Jurkat, Clone E6-1 (cell line): ENCODE measurements at places on chromosomes 2 and 18.

DNA sequence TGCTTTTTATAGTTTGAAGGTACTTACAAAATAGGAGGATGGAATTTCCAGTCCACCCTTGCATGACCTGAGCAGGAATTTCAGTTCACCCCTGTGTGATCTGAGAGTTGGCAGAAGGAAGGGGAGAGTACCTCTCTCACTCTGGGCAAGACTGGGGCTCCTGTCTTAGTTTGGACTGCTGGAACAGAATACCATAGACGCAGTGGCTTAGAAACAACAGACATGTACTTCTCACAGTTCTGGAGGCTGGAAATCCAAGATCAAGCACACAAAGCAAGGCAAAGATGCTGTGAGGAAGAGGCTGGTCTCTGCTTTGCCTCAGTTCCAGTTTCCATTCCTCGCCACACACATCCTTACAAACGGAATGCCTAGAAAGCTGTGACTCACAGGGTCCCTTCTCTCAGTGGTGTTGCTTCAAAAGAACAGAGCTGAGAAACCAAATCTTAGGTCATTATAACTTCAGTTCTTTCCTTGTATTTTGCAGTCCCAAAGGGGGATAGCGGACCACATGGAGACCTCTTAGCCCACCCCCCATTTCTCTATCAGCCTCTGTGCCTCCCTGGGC is 108.8 kb upstream of the HAAO start:
- DNase-seq: no peak

DNA sequence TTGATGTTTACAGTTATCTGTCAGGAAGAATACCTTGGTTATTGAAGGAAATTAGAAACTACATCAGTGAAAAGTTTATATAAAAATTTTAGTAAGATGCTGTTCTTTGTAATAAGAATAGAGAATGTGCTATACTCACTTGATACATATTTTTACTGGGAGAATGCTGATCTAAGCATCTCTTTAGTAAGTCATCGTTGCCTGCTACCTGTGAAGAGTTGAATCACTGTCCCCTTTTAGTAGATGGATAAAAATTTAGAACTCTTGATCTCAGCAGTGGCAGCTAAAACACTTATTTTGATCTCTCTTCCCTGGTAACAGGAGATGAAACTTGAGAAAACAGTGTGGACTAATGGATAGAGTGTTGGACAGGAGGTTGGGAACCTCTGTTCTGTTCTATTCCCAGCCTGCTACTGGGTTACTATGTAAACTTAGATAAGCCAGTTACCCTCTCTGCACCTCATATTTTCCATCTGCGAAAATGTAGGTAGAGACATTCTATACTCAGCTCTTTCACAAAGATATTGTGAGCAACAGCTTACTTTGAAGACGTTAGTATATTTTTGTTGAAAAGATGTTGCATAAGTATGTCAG is 100.3 kb downstream of the FEZ2 start:
- no peak for DNase-seq

DNA sequence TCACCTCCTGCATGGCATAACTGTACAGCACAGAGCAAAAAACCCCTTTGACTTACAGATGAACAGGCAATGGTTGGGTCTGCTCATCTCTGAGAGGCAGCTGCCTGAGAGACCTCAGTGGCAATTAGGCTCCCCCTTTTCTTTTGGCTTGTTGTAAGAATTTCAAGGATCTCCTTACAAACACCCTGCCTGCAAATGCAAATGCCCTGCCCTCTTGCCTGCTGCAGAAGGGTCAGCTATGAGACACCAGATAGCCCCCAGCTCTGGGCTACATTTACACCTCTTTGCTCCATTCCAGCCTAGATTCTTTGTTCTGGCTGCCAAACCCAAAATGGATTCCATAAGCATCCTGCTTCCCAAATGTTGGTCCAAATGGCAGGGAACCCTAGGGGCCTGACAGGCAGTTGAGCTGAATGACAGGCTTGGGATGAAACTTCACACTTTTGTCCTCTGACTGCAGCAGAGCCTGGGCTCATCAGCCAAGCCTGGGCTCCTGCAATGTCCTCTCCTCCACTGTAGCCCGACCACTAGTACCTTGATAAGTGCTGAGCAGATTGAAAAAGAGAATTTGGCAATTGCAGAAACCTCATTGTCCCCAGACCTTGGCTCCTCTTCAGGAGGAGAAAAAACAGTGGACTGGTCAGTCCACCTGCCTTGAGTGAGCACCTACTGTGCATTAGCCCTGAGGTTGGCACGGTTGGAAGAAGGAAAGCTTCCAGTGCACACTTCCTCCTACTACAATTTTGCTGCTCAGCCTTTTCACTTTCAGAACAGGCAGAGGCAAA is 678.3 kb downstream of the BCL11A start:
- DNase-seq: no peak

DNA sequence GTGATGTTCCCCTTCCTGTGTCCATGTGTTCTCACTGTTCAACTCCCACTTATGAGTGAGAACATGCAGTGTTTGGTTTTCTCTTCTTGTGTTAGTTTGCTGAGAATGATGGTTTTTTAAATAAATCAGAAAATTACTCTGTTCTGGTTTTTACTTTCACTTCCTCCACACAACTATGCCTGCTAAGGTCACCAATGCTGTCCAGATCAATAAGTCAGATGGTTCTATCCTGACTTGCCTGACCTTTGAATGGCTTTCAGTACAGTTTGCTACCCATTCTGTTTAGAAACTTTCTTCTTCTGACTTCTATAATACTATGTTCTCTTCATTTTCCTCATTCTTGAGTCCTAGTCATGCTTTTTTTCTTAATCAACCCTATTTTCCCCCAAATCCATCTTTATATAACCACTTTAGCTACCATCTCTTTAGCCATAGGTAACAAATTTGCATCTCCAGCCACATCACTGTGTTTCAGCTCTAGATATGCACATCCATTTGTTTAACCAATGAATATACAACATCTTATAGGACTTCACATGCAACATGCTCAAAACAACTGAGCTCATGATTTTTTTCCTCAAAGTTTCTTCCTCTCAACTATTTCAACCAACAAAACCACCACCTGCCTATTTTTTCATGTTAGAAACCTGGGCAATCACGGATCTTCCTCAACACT is 58.8 kb upstream of the SLC38A11 start:
- DNase-seq: no peak

DNA sequence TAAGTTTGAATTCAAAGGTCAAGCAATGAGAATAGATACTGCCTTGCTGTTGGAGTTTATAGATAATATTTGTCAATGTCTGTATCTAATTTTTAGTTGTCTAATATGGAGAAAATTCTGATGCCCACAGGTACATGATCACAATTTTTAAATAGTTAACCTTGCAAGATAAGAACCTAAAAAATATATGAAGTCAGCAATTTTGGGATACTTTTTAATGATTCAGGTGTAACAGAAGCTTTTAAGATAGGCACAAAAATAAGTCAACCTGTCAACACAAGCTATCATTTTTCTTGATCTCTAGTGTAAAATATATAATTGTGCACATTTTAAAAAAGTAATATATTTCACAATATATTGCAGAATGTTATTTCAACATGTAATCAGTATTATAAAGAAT is 92.5 kb upstream of the IL1R2 start:
- DNase-seq: no peak

- DNase-seq: no peak
Observed at GRCh38 chr2:80149991-80150390, 154.6 kb downstream of the LRRTM1 start.

DNA sequence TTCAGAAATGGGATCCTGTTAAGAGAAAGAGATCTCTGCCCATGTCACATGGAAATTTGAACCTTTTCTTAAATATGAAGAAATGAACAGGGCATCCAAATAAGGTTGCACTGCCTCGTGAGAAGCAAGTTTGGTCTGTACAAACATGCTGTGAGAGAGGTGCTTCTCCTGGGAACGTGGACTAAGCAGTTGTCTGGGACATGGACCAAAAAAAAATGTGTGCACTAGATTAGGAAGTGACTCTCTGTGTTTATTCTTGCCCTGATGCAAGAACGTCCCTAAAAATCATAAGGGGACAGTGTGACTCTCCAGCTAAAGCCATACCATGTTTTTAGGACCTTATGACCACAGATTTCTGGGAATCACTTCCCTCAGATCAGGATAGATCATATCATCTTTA is 23.7 kb upstream of the GCG start:
- no peak for DNase-seq

- DNase-seq: no peak
Observed at GRCh38 chr2:69405306-69405705, 18.3 kb upstream of the GFPT1 start.

GRCh38 chr18:9539283-9539682 is 64.0 kb downstream of the RALBP1 start:
- DNase-seq: no peak

- DNase-seq: no peak
Observed at GRCh38 chr2:238494573-238494961, 67.8 kb downstream of the ASB1 start.

DNA sequence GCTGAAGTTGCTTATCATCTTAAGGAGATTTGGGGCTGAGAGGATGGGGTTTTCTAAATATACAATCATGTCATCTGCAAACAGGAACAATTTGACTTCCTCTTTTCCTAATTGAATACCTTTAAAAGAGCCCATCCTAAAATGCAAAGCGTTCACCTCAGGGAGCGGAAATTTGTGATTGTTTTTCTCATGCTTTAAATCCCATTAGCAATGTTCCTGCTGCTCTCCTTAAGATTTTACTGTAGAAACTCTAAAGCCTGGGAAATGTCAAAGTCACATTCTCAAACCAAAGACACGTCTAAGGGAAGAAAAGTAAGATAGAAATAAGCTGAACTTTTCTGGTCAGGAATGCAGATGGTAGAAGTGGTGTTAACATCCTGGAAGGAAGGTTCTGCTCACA is 285.8 kb upstream of the MAP2 start:
- no peak for DNase-seq

DNA sequence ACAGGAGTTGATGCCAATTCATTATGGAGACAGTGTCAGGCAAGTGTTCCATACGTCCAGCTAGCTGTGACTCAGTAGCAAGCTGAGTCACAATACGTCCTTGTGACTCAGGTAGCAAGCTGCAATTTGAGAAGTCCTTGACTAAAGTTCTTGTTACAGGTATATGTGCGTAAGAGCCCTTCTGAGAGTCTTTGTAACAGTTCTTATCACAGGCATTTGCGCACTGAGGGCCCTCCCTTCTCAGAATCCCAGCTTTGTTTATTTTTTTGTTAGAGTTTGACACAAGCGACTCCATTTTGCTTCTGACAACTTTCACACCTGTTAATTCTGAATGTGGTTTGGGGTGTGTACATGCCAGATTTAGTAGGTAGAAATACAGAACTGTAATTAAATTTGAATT is 20.1 kb upstream of the ACMSD start:
- no peak for DNase-seq

- no peak for DNase-seq
Observed at GRCh38 chr2:46813680-46814079, 101.9 kb downstream of the MCFD2 start.

GRCh38 chr18:62037989-62038778 is 145.4 kb upstream of the RNF152 start:
- DNase-seq: no peak

GRCh38 chr18:5627776-5628511 is 84.1 kb upstream of the EPB41L3 start:
- DNase-seq: no peak

GRCh38 chr2:136010126-136010525 is 24.7 kb upstream of the DARS1 start:
- DNase-seq: no peak

GRCh38 chr2:148640767-148641166 is 3.8 kb upstream of the EPC2 start:
- DNase-seq: no peak

- DNase-seq: no peak
Observed at GRCh38 chr18:77205769-77206168, 43.9 kb upstream of the GALR1 start.

- DNase-seq: no peak
Observed at GRCh38 chr18:46204143-46204542, 100.0 kb downstream of the HAUS1 start.

- no peak for DNase-seq
Observed at GRCh38 chr2:127545796-127546195, 10.3 kb downstream of the MYO7B start.

- no peak for DNase-seq
Observed at GRCh38 chr2:194822657-194823056, 834.4 kb upstream of the SLC39A10 start.

DNA sequence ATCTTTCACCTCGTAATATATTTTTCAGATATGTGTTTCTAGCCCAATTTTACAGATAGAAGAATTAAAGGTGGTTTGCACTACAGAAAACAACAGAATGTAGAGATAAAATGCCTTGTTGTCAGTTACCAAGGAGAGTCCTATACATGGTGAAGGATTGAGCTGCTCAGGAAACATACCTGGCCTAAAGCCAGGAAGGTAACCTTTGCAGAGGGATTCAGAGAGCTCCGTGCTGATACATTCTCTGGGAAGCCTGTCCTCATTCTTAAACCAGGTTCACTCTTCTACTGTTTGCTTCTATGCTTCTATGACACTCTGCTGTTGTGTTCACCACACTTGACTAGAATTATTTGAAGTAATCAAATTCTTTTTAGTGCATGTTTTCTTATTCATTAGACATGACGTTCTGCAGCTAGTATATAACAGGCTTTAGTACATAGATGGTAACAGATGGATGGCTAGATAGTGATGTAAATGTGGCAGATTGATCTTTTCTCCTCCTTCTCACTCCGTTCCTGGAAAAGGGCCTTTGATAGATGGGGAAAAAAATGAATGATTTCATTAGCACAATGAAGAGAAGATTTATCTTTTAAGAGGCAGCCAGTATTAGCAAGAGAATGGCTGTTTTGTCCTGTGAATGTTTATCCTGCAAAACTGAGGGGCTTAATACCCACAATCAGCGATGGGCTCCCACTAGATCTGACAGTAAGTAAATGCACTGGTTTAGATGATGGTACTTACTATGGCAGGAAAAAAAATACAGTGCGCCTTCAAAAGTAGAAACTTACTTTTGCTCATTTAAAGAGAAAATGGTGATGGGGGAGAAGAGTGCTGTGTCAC is 589.6 kb upstream of the FAM98A start:
- no peak for DNase-seq

DNA sequence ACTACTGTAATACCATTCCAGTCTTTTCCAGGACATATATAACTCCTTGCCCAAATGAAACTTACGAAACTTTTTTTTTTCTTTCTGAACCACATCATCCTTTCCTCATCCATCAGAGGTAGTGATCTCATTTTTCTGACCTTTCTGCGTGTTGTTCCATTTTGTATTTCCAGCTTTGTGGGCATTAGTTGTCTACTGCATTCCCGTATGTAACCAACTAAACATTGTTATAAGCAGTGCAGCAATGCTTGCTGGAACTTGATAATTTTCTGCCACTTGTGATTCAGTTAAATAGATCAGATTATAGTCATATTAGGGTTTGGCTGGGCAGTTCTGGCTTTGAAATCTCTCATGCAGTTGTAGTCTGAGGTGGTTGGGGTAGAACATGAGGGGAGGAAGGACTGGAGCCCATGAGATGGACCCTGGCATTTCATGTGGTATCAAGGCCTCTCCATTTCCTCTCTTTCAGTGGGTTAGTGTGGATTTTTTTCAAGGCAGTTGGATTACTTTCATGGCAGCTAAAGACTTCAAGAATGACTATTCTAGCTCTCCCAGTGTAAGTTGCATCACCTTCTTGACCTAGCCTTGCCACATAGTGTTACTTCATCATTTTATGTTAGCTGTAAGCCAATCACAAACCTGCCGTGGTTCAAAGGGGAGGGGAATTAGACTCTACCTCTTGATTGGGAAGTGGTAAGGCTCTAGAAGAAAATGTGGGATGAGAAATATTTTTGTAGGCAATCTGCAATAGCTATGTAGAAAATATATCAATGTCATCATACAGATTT is 80.5 kb downstream of the EHBP1 start:
- DNase-seq: no peak
